Activated T-helper 1 cell treated with Interleukin-2 at 50 U/mL for 16 hours (primary cell): ENCODE measurements at places on chromosomes 4 and X.

- no peak for DNase-seq
Measured at GRCh38 chr4:41156574-41156973, 57.8 kb downstream of the APBB2 start.

DNA sequence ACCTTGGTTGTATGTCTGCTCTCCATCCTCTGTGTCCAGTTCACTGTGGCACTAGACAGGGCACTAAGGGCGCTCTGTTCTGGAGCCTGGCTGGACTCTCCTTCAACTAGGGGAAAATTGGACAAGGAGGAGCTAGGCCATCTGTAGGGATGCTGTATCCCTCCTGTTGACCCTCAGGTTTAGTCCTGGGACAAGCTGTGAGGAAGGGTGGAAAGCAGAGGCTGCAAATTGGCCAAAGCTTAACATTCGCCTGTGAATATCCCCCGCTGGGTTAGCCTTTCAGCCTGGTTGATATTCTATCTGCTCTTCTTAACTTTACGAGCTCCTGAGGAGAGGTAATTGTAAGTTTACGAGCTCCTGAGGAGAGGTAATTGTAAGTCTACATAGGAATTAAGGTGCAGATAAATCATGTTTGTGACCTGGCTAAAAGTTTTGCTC, 64.4 kb upstream of the ENPEP start:
- no peak for DNase-seq

DNA sequence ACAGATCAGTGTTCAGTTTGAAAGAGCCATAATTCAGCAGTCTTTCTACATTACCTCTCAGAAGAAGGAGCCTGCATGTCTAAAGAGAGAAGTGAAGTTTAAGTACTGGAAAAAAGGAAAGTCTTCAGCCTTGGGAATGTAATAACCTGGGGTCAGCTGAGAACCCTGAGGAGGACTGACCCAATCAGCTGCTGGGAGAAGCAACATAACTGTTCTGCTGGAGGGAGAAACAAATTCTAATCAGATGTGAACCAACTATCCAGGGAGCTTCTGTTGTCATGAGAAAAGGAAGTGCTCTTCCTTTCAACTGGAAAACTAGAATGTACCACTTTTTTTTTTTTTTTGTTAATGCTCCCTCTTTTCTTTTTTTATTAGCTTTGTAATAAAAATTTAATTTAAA, 64.5 kb upstream of the PDE5A start:
- DNase-seq = no peak

GRCh38 chrX:40373641-40374040, 207.1 kb upstream of the ATP6AP2 start:
- DNase-seq = no peak

DNA sequence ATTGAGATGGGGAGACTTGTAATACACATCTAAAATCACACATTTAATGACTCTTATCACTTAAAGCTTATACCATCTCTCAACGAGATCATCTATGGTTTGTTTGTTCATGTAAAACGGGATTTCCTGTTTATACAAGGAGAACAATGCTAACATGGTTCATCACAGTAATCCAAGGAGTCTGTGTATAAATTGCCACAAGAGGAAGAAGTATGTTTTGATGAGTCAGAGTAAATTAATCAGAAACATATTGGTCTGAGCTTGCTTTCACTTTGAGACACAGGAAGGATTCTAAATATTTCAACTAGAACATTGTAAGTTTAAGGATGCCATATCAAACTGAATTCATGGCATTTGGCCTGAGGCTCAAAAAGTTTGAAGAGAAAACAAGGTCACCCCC, 594.1 kb downstream of the GLUD2 start:
- DNase-seq = no peak

DNA sequence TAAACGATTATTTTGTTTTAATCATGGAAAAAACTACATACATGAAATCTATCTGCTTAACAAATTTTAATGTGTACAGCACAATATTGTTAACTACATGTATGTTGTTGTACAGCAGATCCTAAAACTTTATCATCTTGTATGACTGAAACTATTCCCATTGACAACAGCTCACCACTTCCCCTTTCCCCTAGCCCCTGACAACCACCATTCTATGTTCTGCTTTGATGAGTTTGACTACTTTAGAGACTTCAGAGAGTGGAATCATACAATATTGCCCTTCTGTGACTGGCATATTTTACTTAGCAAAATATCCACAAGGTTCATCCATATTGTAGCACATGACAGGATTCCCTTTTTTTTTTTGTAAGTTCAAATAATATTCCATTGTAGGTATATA, 185.9 kb downstream of the CFAP299 start:
- DNase-seq = no peak

GRCh38 chrX:50470103-50471031, at the start of gene DGKK:
DGKK (minus strand) TSS chrX:50470825; CDS start chrX:50470678, 147 bp downstream.
- DNase-seq = no peak

DNA sequence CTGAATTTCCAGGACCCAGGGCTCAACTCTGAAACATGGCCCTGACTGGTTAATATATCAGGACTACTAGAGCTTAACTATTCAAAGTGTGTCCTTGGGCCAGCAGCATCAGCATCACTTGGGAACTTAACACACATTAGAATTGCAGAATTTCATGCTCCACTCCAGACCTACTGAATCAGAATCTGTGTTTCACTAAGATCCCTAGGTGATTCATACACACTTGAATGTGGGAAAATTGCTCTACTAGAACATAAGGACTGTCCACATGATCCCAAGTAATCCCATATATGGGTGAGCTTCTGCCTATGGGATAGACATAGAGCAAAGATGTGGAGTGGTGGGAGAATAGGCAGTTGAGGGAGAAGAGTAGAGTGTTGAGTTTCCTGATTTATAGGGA, 192.5 kb upstream of the CLNK start:
- DNase-seq = no peak

DNA sequence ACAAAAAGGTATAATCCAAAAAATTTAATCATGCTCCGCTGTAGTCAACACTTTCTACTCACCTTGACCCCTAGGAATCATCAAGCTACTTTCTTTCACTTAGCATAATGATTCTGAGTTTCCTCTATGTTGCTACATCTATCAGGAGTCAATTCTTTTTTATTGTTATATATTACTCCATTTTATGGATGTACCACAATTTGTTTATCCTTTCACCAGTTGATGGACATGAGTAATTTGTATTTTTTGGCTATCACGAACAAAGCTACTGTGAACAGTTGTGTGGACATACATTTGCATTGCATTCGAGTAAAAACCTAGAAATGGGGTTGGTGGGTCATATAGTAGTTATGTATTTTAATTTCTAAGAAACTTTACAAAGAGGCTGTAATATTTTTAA, 102.9 kb downstream of the PRSS12 start:
- no peak for DNase-seq

DNA sequence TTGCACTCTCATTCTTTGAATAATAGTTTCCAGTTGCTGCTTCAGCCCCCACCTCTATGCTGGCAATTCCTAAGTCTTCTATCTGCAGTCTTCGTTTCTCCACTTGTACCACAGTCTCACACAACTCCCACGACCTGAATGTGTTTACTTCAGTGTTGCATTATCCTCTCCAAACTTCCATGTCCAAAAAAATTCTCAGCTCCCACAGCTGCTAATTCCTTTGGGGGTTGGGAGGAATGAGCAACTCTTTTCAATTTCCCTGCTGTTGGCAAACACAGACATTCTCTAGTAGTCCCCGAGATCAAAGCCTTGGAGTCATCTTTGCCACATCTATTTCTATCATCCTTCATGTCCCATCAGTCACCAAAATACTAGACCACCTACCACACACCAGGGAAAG, 14.4 kb upstream of the CDS1 start:
- DNase-seq = no peak

- no peak for DNase-seq
Measured at GRCh38 chr4:109174224-109174953, 128.1 kb downstream of the COL25A1 start.

GRCh38 chr4:142405021-142405694, 440.9 kb downstream of the INPP4B start:
- peak; percentile 33 for DNase-seq
